ENCODE measurements at places on chromosomes 16 and 17.

GRCh38 chr17:75891605-75892555 is 4.9 kb downstream of the TRIM65 start:
- DNase-seq: no peak

GRCh38 chr17:78652913-78653312 is 75.7 kb upstream of the DNAH17 start:
- no peak for DNase-seq

GRCh38 chr16:28304214-28304613 is 11.9 kb downstream of the SBK1 start:
- no peak for DNase-seq

DNA sequence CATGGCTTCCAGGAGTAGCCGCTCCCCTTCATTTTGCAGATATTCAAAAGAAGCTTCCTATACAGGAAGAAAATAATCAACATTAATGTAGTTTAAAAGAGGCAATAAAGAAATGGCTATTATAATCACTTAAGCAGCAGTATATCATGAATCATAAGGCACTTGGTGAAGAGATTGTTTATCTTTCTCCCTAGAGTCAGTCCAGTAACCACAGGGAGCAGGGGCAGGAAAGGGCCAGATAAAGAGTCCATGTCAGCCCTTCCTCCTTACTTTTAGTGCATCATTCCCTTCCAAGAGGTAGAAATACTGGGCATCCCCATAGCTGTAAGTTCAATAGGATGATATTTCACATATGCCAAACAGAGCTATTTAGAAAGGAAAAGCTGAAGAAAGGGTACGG is 184.6 kb upstream of the C17orf78 start:
- DNase-seq: no peak

DNA sequence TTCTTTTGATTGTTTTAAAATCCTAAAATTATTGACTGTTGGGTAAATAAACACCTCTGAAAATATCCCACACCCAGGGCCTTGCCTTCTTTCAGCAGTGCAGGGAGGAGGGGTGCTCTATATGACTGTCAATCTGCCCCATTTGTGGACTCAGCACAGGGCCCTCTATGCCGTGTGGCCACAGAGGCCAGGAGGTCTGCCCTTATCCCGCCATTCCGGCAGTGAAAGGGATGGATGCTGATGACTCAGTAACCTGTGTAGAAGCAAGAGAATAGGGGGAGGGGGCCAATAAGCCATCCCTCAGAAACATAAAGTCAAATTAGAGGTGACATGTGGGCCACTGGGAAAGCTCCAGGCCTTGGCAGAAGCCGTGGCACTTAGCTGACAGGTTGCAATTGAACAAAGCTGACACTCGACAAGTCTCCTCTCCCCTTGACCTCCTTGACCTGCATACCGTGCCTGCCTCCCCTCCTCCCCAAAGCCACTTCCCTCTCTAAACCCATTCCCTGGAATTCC is 281.4 kb upstream of the DYNLRB2 start:
- DNase-seq: no peak

DNA sequence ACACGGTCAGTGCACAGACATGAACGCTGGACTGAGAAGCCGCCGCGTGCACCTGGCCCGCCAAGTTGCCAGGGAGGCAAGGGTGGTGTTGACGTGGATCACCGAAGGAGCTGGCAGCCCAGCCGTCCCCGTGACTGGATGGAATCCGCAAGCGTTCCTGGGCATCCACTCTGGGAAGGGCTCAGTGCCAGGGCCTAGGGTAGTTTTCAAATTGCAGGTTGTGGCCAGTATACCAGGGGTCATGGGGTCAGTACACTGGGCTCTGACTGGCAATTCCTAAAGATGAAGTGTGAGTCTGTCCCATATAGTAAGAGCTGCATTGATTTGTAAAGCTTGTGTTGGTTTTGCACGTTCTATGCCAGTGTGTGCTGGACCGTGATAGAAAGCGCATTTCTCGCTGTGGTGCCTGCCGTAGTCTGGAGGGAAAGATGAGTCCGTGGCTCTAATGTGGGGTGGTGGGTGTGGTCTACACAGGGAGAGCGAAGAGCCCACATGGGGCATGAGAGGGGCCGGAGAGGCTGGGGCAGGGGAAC is 21.1 kb upstream of the METRNL start:
- DNase-seq: no peak

DNA sequence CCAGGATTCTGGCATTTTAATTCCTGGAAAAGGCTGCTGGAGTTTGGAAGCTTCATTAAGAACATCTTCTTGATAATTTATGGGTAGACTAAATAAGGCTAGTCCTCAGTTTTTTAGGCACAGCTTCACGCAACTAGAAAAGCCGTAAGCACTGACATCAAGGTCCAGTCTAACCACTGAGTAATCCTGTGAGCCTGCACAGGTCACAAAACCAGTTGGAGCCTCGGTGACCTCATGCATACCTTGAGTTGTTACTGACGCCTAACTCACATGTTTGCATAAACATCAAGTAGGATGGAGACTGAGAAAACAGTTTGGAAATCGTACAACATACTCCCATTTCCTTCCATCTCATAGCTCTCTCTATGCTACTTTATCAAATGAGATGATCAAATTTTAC is 63.8 kb upstream of the RCVRN start:
- no peak for DNase-seq

DNA sequence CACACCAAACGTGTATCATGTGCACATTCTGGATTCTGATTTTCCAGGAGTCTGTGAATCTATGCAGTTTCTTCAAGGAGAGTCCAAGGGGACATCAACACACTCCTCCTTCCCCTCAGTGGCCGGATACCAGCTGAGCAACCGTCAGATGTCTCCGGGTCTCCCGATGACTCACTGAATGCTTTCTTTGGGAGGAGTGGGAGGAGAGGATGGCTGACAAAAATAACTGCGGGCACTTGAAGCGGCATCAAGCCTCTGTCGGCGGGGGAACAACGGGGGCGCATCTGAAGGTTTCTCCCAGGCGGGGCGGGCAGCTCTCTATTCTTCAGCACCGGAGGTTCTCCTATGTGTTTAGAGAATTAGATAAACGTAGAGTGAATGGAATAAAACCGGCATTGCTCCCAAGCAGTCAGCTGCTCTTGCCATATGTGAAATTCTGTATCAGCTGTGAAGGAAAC is 24.6 kb upstream of the LRRC75A start:
- DNase-seq: no peak

DNA sequence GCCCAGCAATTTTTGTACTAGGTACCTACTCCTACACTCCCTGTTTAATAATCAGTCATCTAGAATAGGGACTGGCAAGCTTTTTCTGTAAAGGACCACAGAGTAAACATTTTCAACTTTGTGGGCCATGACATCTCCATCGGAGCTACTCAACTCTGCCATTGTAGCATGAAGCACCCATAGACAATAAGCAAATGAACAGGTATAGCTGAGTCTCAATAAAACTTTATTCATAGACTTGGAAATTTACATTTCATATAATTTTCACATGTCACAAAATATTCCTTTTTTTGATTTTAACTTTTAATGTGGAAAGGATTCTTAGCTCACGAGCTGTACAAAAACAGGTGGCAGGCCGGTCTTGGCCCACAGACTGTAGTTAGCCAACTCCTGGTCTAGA is 345.8 kb downstream of the SOX9 start:
- no peak for DNase-seq

DNA sequence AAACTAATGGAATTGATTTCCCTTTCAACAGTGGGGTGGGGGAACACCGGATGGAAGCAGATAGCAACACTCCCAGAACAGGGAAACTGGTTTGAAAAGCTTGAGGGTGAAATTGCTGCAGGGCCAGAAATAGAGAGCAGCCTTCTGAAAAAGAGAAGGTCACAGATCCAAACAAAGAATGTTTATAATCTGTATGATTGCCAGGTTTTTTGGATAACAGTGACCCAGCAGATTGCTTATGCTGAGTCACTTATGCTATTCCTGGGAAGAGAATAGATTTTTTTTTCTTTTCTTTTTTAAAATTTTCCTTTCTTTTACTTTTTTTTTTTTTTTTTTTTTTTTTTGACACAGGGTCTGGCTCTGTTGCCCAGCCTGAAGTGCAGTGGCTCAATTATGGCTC is 641.3 kb downstream of the KCNJ2 start:
- DNase-seq: no peak

DNA sequence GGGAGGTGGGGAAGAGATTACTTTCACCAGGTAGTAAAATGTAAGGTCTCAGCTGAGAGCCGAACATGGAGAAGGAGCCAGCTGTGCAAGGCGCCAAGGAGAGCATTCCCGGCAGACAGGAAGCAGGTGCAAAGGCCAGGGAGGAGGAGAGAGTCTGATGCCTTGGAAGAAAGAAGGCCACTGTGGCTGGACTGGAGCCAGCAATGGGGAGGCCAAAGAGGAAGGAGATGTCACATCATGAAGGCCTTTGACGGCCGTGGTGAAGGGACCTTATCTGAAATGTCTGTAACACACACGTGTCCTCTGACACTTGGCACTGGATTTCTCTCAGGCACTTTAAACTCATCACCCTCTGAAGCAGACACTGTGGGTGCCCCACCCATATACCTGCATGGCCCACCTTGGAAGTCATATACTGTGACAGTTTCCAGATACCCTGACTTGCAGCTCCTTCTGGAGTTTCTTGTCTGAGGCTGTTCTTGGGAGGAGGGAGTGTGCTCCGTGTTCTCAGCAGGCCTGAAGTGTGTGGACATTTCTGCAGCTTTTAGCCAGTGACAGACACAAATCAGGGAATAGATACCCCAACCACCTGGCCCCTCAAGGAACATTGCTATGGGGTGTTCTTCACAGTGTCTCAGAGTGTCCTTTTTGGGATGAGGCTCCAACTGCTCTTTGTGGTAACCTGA is 1.9 kb upstream of the SLC5A2 start:
- DNase-seq: no peak

- no peak for DNase-seq
These were observed 11.1 kb downstream of the LDHD start for GRCh38 chr16:75105306-75106061.

GRCh38 chr17:30905742-30906100 is 317 bp downstream of the TEFM start:
- DNase-seq: no peak

DNA sequence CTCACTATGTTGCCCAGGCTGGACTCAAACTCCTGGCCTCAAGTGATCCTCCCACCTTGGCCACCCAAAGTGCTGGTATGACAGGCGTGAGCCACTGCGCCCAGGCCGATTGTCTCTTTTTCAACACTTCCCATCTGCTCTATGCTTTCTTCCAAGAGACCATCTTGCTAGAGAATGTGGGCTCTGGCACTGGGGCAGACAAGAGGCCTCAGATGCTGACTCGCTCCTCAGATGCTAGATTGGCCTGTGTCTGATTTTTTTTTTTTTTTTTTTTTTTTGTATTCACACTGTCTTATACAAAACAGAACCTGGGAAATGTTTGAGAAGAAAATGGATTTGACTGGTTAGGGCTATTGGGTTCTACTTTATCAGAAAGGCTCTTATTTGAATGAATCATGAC is 58.2 kb downstream of the CYB5D2 start:
- DNase-seq: no peak

- peak; percentile 42 for DNase-seq
These were observed at the start of gene SOX9 for GRCh38 chr17:72120642-72121163. Gene SOX9 (plus strand): TSS chr17:72121020. CDS start chr17:72121392, 372 bp downstream.

GRCh38 chr17:76053246-76054111 is 18.8 kb downstream of the SRP68 start:
- no peak for DNase-seq

DNA sequence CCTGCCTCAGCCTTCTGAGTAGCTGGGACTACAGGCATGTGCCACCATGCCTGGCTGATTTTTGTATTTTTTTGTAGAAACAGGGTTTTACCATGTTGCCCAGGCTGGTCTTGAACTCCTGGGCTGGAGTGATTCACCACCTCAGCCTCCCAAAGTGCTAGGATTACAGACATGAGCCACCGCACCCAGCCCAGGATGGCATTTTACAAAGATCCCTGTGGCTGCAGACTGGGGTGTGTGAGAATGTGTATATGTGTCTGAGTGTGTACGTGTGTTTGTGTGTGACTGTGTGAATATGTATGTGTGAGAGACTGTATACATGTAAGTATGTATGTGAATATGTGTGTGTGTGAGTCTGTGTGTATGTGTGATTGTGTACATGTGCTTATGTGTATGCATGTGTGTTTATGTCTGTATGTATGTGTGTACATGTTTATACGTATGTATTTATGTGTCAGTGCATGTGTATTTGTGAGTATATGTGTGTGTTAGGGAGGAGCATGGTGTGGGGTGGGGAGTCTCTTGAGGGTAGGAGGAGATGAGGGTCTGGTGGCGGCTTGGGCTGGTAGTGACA is 17.0 kb downstream of the RPTOR start:
- no peak for DNase-seq

DNA sequence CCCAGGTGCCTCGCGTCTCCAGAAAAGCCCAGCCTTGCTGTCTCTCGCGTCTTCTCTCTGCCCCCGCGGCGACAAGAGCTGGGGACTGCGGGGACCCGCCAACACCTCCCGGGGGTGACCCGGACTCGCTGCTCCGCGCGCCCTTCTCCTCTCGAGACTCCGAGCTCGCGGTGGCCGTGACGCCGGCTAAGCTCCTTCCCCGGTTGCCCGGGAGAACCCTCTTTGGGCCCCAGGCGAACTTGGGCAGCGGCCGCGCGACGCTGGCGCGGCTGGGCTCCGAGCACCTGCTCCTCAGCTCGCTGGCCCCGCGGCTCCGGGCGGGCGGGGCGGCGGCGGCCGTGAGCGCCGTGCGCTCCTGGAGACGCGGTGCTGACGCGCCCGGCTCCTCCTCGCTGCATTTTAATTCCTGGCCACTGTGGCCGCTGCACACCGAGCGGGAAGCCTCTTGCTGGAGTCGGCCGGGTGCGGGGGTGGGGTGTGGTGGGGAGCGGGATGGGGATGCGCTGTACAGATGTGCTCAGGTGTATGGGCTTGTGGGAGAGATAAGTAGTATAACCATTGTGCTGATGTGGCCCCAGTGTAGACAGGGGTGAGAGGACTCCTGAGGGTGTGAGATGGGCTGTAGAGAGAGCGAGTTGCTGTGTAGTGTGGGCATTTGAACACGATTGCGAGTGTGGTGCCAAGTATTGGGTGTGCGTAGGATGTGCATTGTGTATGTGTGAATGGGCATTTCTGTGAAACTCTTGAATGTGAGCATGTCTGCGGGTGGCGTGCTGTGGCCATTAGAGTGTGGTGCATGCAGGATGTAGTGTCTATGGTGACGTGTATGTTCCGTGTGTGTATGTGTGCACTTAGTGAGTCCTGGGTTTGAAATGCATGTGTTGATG is at the start of gene ASIC2:
TSS of gene ASIC2 (minus strand) at position 315 of the 887 bp plus-strand sequence.
- no peak for DNase-seq

- no peak for DNase-seq
These were observed 13.0 kb downstream of the CARD14 start for GRCh38 chr17:80182845-80183223.
